ENCODE measurements at places on chromosomes 2 and 18.

DNA sequence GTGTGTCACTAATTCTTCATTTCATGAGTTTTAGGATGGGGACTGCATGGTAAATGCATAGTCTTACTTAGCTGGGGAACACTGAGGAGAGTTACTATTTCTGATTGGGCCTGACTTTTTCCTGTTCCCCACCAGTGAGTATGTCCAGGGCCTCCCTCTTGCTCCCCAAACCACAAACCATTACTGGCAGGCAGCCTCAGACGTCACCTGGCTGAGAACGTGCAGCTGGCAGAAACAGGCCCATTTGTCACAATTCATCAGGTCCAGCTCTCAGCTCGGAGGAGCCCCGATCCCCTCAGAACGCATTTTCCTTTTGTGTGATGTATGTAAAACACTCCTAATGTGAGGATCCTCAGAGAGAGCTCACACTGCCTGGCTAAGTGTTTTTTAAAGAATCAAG is 71.7 kb upstream of the SIX3 start:
- DNase-seq: no peak

DNA sequence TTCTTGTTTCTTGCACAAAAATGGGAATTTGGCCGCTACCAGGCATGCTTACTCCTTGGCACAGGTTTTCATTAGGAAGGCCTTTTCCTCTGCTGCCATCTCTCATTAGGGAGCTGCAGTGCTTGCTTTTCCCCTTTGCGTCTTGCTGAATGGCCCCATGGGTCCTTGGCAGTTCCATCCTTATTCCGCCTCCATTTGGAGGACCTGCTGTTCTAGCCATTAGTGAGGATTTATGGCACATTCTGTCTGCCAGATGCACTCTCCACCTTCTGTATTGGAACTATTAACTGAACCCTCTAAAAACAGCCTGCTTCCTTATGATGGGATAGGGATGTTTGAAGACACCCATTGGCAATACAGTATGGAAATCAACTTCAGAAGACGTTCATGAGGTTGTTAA is 103.5 kb upstream of the NOSTRIN start:
- DNase-seq: no peak

DNA sequence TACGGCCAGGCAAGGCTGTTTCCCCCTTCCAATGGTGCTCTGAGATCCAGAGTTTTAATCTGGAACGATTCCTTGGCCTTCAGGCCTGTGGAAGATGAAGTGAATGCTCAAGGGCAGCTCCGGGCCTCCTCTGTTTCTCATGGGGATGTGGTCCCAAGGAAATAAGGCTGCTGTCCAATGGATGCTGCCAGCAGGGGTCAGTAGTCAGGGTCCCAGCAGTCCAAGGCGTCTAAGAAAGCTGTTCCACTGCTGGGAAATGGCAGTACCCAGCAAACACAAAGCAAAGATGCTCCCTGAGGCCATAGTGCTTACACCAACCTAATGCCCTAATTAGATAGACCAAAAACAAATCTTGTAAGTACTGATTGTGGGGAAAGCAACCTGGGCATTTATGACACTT is 12.5 kb downstream of the NMS start:
- DNase-seq: no peak

GRCh38 chr2:189338115-189338514 is 103.2 kb upstream of the WDR75 start:
- no peak for DNase-seq

DNA sequence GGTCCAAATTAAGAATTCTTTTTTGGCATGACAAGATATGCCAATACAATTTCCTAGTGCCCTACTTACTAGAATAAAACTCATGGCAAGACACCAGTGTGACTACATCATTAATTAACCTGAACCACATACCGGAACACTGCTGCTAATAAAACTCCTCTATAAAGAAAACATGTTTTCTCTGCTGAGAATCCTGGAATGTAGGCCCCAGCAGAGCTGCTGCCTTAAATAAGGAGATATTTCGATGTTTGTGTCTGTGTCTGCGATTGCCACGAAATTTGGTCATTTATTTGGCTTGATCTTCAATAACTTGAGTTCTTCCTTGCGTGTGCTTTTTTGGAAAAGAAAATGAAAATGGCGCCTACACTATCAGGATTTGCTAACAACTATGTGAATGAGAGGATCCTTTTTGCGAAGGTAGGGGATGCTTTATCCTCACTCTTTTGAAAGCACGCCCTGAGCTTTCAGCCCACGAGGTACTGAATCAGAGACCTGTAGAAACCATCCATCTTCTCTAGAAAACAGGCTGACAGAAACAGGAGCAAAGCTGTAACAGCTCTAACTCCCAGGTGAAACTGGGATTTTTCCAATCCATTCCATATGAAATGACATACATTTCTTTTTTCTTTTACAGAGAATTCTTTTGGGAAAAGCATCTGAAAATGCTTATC is 27.0 kb downstream of the KLF7 start:
- DNase-seq: no peak

GRCh38 chr2:85439025-85439472 is 20.5 kb downstream of the SH2D6 start:
- no peak for DNase-seq

DNA sequence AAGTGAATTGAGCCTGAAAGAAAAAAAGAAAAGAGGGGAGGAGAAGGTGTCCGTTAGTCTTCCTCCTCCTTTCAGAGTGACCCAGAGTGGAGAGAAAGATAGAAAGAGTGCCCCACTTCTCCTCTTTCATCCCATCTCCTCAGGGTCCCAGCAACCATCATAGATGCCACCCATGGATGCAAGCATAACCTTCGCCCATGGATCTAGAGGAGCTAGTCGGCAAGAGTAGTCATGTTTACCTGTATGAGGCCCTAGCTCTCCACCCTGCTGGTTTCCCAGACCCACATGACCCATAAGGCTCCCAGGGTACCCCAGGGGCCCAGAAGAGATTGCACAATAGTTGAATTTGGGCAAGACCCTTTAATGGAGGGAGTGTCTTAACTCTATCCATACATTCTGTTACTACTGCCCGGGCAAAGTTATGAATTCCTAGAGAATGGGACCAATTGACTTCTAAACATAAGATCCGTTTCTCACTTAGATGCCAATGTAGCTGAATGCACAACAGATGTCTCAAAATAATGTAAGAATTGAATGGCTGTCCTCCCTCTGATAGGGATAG is 56.1 kb upstream of the CDCA7 start:
- no peak for DNase-seq

- DNase-seq: no peak
Observed at GRCh38 chr18:21857871-21858270, 117.3 kb downstream of the MIB1 start.

DNA sequence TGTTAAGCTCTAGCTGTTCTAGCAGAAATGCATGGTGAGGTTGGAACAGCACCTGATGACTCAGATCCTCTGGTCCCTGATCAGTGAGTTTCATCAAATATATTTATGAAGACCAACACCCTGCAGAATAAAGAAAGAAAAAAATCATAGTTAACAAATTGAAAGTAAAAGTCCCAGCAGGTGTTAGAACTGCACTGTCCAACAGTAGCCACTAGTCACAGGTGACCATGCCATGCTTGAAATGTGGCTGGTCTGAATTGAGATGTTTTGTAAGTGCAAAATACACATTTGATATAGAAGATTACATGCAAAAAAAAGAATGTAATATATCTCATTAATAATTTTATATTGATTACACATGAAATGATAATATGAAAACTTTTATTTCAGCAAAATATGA is 1010.7 kb upstream of the ZEB2 start:
- no peak for DNase-seq

DNA sequence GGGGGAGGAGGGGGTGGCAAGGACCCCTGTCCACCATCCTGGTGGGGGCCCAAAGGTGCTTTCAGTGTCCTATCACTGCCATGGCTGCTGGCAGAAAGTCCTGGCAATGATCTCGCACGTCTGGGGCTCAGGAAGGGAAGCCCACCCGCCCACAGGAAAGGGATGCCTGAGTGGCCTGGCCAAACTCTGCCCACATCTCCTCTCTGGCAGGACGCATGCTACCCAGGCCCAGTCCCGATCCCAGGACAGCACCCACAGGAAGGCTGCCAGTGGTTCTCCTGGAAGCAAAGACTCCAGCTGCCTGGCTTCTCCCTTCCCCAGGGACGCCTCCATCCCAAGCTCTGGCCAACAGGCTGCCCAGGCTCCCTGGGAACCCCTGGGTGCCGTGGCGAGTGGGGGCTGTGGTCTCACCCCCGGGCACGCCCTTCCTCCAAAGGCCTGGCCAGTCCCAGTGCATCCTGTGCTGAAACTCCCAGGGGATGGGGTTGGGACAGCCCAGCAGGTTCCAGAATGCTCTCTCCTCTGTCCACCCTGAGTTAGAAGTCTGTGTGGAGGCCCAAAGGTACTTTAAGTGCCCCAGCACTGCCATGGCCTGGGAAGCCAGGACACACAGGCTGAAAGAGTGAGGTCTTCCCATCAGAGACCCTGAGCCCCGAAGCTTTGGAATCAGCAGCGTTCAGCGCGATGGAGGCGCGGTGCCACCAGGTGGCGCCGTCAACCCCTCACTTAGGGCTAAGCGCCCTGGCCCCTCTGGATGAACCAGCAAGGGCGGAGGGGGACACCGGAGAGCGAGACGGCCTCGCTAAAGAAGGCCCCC is 29.8 kb upstream of the TAF1B start:
- DNase-seq: peak; percentile 37

- no peak for DNase-seq
Observed at GRCh38 chr18:43720041-43720440, 442.8 kb upstream of the SYT4 start.

- DNase-seq: no peak
Observed at GRCh38 chr18:2293109-2293839, 278.0 kb downstream of the METTL4 start.

DNA sequence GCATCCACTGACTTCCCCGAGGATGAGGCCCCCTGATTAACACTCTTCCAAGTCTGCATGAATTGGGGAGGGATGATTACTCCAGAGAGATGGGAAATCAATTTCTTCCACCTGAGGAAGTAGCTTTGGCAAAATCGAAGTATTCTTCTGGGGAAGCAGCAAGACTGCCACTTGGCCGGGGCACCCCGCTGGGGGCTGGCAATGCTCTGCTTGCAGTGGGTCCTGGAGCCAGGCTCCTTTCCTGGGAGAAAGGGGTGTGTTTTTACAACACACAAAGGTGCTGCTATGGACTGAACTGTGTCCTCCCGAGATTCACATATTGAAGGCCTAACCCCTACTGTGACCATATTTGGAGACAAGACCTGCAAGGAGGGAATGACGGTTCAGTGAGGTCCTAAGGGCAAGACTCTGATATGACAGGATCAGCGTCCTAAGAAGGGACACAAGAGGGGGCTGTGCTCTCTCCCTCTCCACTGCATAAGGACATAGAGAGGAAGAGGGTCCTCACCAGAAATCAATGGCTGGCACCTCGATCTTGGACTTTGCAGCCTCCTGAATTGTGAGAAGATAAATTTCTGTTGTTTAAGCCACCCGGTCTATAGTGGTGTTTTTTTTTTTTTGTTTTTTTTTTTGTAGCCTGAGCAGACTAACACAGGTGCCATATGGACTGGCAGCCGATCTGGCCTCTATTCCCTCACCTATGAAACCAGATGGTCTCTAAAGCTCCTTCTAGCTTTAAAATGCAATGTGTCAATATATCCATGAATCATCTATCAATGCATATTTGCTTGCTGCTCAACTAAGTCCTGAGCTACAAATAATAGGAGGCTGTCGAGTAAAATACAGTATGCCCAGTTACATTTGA is 3.6 kb upstream of the SMARCAL1 start:
- no peak for DNase-seq

- no peak for DNase-seq
Observed at GRCh38 chr2:195632856-195633572, 24.0 kb upstream of the SLC39A10 start.

GRCh38 chr2:85748039-85748734 is 5.6 kb upstream of the ATOH8 start:
- DNase-seq: no peak

- DNase-seq: no peak
Observed at GRCh38 chr18:42941860-42942259, 173.6 kb downstream of the RIT2 start.

GRCh38 chr2:98946855-98947254 is 10.8 kb upstream of the CRACDL start:
- DNase-seq: no peak

GRCh38 chr2:101958061-101958460 is 33.7 kb upstream of the IL1R2 start:
- DNase-seq: no peak

GRCh38 chr2:158781353-158781961 is 13.7 kb upstream of the DAPL1 start:
- DNase-seq: no peak

GRCh38 chr2:1528273-1529064 is 115.2 kb downstream of the TPO start:
- DNase-seq: no peak

- no peak for DNase-seq
Observed at GRCh38 chr2:134218414-134218813, 35.5 kb upstream of the MGAT5 start.

GRCh38 chr2:185127412-185127811 is 529.1 kb downstream of the ZNF804A start:
- no peak for DNase-seq

DNA sequence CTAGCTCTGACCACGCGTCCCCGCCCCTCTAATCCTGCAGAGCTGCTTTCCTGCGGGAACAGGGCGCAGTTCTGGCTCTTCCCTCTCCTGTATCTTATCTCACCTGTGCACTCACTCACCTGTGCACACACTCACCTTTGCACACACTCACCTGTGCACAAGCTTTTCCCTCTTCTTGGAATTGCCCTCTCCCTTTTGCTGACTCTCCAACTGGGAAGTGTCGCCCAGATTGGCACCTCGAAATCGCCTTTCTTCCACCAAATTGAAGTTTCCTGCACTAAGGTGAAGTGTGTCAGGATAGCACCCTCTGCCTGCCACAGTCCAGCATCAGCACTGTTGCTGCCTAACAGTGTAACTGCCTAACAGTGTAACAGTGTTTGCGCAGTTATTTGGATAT is 566 bp upstream of the CMPK2 start:
- DNase-seq: no peak

DNA sequence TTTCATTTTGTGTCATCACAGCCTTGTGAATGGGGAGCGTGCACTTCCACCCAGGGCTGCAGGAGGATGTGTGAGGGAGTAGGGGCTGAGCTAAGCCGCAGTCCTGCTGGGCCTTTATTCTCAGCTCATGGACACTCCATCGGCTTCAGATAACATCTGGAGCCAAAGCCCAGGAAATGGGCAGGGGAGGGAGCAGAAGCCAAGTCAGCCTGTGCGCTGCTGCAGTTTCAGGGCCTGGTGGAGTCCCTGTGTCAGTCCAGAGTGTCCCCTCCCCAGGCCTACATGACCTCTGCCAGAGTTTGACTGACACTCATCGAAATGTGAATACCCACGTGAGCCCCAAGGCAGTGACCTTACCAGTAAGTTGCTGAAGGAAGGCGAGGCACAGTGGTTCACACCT is 242.2 kb downstream of the LOXHD1 start:
- DNase-seq: no peak

All from stimulated activated CD8-positive, alpha-beta memory T cell treated with anti-CD3 and anti-CD28 coated beads, Interleukin-15, amount 100 ng/mL, for 4 hours (primary cell).